Activated gamma-delta T cell treated with Interleukin-2 at 50 U/mL for 16 hours (primary cell): ENCODE measurements at places on chromosomes 3 and 15.

DNA sequence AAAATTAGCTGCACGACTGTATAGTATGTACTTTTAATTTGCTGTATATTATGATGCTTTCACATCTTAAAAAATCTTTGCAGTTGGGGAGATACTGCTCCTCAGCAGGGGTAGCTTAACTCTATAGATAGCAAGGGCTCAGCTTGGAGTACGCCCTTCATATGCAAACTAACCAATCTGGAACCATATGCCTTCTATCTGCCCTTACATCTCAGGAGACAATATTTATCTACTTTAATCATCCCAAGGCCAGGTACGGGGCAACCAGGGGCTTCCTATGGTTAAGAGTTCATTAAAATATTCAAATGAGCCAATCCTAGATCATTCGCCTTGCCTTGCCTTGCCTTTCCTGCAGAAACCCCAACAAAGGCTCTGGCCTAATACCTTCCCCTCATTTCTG is 204.1 kb upstream of the ZBTB20 start:
- no peak for DNase-seq

GRCh38 chr15:60416484-60416883 is 18.7 kb upstream of the ANXA2 start:
- DNase-seq = no peak

DNA sequence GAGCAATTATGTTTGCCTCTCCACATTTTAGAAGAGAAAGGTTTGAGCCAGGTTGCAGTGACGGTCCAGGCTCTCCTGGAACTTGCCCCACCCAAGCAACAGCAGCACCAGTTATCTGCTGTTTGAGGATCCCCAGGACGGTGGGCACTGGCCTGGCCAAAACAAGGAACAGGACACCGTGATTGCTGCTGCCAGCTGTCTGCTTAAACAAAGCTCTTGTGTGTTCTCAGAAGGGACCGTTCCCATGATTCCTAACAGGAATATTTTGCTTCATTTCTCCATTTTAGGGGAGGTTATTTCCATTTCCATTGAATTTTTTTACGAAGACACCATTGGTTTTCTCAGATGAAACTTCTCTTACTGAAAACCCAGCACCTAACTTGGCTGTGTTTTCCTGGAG is 66.4 kb upstream of the RPL35A start:
- DNase-seq = no peak

DNA sequence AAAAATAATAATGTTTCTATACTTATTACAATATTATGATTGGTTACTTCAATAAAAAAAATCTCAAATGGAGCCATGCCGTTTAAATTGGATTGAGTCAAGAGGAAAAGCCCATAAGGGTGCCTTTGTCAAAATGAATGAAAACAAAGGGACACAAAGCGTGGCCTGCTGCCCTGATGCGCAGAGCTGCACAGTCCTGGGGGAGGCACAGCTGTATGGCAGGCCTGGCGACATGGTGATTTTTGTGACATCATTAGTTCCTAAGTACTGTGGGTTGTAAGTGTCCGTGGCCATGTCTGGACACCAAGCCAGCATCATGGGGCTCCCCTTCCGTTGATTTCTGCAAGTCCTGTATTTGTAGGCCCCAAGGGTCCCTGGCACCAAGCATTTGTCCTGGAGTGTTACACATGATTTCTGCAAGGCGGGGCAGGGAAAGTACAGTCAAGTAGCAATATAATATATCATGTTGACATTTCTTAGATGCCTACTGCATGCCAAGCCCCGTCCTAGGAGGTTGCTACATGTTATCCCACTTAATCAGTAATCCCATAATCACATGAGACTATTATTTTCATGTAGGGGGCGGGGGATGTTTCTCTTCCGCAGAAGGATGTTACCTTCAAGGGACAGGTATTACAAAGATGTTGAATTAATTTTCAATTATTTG is 59.7 kb downstream of the GHSR start:
- no peak for DNase-seq

- no peak for DNase-seq
These were observed 74.7 kb downstream of the MLH1 start for GRCh38 chr3:37068031-37068430.

DNA sequence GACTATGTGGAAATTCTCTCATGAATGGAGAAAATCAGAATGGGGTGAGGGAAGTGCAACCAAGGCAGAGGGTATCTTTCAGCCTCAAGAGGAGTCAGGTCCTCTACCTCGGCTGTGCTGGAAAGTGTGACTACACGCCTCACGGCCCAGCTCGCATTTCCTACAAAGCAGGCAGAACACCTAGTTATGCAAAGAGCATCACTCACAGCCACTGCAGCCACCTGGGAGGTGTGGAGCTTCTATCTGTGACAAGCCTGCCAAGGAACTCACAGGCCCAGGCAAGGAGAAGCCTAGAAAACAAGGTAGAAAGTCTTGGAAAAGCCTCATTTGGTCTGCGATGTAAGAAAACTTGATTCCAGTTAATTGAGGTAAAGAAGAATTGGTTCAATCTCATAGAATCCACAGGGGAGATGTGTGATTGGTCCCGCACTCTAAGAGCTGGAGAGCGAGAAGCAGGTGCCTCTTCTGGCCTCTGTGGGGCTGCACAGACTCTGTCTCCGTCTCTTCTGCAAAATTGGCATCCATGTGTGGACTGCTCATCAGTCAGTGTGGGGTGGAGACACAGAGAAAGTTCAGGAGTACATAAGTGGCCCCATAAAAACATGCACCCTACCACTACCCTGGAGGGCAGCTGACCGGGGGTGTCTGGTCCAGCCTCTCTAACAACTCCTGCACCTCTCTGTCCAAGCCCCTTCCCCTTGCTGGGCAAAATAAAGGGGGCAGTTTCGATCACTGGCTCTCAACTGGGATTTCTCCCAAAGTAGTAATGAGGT is 76.8 kb downstream of the TAMM41 start:
- DNase-seq = no peak

DNA sequence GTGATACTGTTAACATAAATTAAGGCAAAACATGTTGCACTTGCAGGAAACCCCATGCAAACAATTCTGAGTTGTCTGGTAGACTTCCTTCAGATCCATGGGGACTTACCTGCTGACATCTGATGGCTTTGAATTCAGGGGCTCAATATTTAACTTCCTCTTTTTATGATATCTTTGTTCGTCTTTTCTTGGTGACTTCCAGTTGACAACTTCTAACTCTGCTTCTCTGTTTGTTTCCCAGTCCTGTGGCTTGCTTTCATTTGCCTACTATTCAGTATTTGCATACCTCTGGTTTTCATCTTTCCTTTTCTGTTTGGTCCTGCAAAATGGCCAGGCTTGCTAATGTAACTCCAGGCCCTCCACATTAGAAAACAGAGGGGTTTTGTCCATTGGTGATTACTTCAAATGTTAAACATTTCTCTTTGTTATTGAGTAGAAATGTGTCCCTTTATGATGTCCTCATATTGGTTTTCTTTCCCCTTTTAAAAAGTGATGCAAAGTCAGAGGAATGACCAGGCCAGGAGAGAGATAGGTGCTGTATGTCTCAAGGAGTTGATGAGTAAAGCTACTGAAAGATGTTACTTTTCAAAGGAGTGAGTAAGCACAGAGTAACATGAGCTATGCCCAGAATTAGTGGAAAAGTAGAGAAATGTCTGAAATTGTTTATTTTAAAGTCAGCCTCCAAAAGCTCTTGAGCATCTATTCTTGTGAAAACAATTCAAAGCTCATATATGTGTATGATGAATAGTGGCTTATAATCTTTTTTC is 335.9 kb downstream of the LPP start:
- DNase-seq = no peak

DNA sequence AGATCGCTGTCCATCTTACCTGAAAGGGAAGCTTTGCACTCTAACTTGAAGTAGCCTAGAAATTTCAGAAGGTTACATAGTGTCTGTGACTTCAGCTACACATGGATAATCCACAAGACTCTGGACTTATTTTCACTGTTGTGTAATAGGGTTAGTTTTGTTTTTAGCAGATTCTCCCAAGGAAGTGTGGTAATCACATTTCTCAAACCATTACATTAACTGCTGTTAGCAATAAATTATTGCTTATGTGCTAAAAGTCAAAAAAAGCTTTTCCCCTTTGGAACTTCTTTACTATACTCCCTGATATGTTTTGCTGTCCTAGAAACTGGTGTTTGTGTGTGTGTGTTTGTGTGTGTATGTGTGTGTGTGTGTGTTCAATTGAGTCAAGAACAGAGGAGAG is 351.8 kb upstream of the TPRG1 start:
- DNase-seq = no peak
